ENCODE measurements at places on chromosomes 11 and 22.
A peak's percentile ranks its signal among the peaks of the same experiment; 100 is the strongest.

- DNase-seq, result no peak
Observed at GRCh38 chr11:44403587-44404273, 93.8 kb upstream of the ALX4 start.

DNA sequence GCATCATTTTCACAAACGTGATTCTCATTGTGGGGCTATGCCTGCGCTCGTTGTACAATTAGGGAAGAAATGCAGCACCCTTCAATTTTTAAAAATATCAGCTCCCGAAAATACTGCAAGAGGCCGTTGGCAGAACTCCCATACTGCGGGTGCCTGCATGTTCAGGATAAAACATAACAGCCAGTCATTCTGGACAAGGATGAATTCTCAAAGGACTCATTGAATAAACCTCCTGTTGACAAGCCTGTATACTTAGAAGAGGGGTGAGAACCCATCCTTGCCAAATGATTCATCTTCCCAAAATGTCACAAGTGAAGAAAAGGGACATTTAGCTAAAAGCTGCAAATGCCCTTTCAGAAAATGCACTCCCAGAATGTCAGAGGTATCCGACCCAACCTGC is 141.9 kb downstream of the CSNK2A3 start:
- no peak for DNase-seq

DNA sequence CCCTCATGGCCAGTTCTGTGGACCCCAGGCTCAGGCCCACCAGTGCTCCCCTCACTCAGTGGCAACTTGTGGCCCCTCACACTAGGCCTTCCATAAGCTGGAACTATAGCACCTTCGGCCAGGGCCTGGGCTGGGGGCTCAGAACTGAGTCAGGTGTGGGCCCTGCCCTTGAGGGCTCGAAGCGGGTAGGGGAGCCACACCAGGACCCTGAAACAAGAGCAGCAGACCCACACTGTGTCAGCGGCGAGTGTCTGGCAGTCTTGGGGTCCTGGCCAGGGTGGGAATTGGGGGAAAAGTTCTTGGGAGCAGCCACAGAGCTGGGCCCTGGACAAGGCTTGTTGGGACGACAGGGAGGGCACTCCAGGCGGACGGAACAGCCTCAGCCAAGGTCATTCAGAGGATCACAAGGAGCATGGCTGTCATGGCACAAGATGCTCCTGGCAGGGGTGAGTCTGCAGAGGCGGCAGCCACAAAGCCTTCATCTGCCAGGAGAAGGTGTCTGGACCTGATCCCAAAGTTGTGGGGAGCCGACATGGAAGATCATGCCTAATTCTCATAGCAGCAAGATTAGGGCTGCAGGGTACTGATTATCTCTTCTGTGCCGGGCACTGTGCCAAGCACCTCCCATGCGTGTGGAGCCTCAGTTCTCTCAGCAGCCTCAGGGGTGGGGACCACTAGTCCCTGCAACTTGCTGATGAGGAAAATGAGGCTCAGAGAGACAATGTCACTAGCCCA is 50.7 kb downstream of the SHISAL1 start:
- no peak for DNase-seq

- DNase-seq, result no peak
Observed at GRCh38 chr22:20792966-20793728, 19.2 kb downstream of the SERPIND1 start.

- no peak for DNase-seq
Observed at GRCh38 chr22:19605508-19606331, 81.5 kb upstream of the CLDN5 start.

DNA sequence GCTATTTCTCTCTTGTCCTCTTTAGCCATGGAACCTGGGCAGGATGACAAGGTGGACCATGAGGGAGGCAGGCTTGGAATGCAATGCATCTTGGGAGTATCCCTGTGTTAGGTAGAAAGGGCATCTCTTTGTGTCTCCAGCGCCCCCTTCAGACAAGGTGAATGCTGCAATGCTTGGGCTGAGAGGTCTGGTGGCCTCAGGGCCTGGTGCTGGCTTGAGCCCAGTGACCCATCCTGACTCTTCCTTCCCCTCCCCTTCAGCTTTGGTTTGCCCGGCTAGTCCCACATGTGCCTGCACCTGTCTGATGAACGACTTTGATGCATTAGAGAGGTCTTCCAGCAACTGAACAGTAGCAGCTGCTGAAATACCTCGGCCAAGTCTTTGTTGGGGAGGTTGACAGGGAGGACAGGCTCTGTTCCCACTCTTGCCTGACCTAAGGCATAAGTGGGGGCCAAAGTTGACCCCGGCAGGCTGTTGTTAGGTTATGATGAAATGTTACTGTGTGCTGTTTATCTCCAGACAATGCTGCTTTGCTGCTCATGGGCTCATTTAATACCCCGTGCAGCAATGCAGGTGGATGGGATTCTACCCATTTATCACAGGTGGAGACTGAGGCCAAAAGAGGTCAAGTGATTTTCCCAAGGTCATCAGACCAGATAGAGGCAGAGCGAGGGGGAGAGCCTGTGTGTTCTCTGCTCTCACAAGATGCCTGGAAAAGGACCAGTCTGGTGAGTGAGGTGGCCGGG is 22.5 kb downstream of the MYO18B start:
- no peak for DNase-seq

DNA sequence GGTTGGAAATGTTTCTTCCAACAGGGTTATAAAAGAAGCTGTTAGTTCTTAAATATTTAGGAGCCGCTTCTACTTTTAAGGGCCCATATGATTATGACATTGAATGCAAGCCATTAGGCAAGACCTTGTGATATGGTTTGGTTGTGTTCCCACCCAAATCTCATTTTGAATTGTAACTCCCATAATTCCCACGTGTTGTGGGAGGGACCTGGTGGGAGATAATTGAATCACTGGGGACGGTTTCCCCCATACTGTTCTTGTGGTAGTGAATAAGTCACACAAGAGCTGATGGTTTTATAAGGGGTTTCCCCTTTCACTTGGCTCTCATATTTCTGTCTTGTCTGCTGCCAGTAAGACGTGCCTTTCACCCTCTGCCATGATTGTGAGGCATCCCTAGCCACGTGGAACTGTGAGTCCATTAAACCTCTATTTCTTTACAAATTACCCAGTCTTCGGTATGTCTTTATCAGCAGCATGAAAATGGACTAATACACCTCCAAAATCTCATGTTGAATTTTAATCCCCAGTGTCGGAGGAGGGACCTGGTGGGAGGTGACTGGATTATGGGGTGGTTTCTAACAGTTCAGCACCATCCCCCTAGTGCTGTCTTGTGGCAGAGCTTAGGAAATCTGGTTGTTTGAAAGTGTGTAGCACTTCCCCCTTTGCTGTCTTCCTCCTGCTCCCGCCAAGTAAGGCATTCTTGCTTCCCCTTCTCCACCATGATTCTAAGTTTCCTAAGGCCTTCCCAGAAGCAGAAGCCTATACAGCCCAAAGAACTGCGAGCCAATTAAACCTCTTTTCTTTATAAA is 4.3 kb downstream of the CD59 start:
- peak; percentile 57 for DNase-seq

DNA sequence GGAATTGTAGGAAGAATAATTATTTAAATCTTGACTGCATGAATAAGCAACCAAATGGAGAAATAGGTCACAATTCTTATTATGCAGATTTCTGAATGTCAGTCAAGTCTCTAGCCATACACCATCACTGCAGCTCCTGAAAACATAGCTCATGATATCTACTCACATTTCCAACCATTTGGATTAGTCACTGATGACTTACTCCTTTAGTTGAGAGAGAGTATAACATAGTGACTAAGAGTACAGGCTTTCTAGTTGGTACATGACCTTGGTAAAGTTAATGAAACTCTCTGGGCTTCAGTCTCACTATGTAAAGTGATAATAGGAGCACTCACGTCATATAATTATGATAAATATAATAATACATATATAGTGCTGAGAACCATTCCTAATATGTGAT is 265.2 kb downstream of the KCNA4 start:
- no peak for DNase-seq

DNA sequence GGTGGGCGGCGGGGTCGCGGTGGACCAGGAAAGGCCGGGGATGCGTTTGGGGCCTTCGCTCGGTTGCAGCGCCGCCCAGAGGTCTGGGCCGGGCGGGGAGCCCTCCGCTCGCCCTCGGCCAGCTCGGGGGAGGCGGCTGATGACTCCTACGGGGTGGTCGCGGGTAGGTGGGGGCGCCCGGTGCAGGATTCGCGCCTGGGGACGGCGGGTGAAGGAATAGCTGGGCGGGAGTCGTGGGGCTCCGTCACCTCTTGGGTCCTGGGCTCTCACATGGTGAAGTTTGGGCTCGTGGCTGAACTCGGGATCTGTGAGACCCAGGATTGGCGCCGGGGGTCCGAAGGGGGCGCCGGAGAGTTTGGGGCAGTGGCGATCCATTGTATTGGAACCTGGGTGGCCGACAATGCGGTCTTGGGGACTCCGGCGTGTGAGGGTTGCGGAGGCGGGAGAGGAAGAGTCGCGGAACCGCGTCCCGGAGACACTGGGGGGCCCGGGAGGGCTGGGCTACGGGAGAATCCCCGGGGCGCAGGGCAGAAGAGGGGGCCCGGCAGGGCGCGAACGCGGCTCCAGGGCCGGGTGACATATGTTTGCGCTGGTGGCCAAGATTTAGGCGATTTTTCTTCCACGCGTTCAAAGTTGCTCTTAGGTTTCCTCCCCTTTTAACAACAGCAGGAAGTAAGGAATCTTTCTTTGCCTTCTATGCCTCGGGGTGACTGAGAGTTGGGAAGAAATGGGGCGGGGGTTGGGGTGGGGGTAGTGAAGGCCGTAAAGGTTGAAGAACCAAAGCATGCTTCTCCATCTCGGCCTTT is 935 bp downstream of the QSER1 start:
- DNase-seq, result peak; percentile 51

GRCh38 chr11:17734986-17735817 is 621 bp downstream of the KCNC1 start:
- DNase-seq, result peak; percentile 77

DNA sequence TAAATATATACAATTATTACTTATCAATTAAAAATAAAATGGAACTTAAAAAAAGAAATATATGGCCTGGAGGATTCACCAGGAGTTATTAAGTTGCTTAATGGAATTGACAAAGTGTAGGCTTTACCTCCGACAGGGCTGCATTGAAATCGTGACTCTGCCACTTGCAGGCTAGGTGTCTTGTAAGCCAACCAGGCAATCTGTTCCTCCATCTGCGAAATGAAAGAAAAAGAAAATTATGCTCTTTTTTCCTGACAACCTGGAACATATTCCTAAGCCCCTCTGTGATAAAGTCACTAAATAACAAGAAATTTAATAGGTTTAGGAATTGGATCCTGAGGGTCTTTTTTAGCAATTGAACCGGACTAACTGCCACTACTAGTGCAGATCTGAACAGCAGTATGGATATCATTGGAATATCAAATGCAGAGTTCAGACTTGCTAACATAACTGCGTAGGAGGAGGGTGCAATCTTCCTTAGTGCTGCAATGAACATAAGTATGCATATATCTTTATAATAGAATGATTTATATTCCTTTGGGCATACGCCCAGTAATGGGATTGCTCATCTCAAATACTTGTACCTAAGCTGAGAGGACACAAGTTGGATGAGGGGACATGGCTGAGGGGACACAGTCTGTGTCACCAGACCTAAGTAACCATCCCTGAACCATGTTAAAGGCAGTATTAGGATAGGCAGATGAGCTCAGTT is 42.5 kb upstream of the CEP126 start:
- DNase-seq, result no peak

GRCh38 chr22:44278243-44279068 is 34.3 kb downstream of the SHISAL1 start:
- DNase-seq, result no peak

GRCh38 chr11:128318856-128319474 is 268.4 kb downstream of the ETS1 start:
- DNase-seq, result peak; percentile 62

DNA sequence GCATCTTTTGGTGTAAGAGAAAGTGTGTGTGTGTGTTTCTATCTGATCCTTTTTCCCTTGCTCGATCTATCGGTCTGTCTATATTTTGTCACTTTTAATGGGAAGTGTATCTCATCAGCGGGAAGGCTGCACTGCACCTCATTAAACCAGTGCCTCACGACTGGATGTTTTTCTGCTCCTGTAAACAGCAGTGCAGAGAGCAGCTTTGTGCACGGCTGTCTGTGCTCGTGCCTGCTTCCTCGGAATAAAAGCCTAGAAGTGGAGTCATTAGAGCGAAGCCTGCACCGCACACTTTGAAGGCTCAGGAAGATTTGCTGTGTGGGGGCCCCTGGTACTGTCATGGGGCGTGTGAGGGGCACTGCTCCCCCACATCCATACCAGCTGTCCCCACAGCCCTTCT is 27.0 kb upstream of the PARVG start:
- no peak for DNase-seq

DNA sequence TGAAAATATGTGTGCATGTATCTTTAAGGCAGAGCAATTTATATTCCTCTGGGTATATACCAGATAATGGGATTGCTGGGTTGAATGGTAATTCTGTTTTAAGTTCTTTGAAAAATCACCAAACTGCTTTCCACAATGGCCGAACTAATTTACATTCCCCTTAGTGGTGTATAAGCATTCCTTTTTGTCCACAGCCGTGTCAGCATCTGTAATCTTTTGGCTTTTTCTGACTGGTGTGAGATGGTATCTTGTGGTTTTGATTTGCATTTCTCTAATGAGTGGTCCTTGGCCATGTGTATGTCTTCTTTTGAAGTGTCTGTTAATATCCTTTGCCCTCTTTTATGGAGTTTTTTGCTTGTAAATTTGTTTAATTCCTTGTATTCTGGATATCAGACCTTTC is 24.3 kb downstream of the CCDC15 start:
- DNase-seq, result no peak

GRCh38 chr11:117219995-117220394 is 11.9 kb downstream of the PCSK7 start:
- DNase-seq, result no peak

GRCh38 chr11:22774716-22775115 is 54.9 kb downstream of the SVIP start:
- no peak for DNase-seq

DNA sequence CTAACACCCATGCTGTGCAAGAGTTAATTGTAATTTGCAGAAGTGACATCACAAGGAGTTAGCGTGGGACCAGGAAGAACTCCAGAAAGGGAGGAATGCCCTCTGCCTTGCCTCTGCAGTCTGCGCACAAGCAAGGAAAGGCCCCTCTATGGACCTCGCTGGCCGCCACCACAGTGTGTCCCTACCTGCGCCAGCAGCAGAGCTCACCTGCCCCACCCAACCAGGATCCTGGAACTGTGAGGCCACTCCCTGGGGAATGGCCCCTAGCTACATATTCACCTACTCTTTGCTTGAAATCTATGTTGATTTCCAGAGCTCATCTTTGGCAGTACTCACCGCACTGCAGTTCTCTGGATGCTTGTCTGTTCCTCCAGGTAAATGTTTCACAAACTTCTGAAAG is 72.0 kb upstream of the MTNR1B start:
- no peak for DNase-seq

DNA sequence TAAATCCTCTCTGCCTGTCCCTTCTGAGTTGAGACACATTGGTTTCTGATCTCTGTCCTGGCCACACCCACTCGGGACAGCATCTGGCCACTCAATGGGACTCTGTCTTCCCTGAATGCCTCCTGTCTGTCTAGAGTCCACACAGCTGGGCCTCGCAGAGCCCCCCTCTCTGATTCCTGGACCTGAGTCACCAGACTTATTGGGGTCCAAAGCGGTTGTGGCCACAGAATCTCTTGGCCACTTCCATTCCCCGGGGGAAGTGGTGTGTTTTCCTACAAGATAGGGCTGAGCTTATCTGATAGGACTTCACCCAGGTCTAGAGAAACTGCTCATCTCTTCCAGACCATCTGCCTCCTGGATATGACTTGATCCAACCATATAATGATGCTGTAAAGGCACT is 57.4 kb upstream of the WNT11 start:
- no peak for DNase-seq

- peak; percentile 12 for DNase-seq
Observed at GRCh38 chr22:40733919-40734318, 54.6 kb downstream of the MCHR1 start.
